ENCODE measurements at places on chromosomes 6 and 20. TPM values are rescaled to one million over a fixed set of nuclear protein-coding genes. Genes with fewer than 3 reads are reported as not detected.

Gene ARMH2
- total RNA-seq = not detected

Gene APCDD1L
- total RNA-seq = 1.6 TPM

Gene TRIM38
- 3.0 TPM for total RNA-seq

Gene TBXT
- not detected for total RNA-seq

Gene PRL
- not detected for total RNA-seq

Gene ANGPT4
- total RNA-seq = not detected

Gene BTNL2
- total RNA-seq = not detected

Gene LINC00237
- not detected for total RNA-seq

Gene PLEKHG1
- total RNA-seq = 0.84 TPM

Gene SAMD10
- total RNA-seq = 3.0 TPM

Gene SUMO4
- total RNA-seq = 0.16 TPM

Gene RNF114
- 111 TPM for total RNA-seq

Gene NKAIN2
- not detected for total RNA-seq

Gene EPHA7
- not detected for total RNA-seq

Gene SIRPG
- not detected for total RNA-seq

Gene SASH1
- total RNA-seq = 3.0 TPM

Gene ZNF184
- total RNA-seq = 3.1 TPM

Gene COL9A3
- 6.2 TPM for total RNA-seq

Gene HLA-F
- total RNA-seq = 10.9 TPM

Gene POU5F1
- 1.2 TPM for total RNA-seq
